Placental epithelial cell (primary cell): ENCODE measurements at places on chromosomes 7 and 10. TPM values are rescaled to one million over a fixed set of nuclear protein-coding genes. Genes with fewer than 3 reads are reported as not detected.

The IRF5 gene
- total RNA-seq: under 0.01 and 0.22 TPM in 2 replicates

The GLUD1 gene
- 205 and 226 TPM in 2 replicates for total RNA-seq

The FAM25G gene
- 9.0 TPM in 1 of 2 replicates, not detected in the other for total RNA-seq

The NFKB2 gene
- 15.3 and 19.0 TPM in 2 replicates for total RNA-seq

The CYP2W1 gene
- 0.22 and 9.8 TPM in 2 replicates for total RNA-seq

The NEUROD6 gene
- total RNA-seq: not detected in 2 replicates

The LRRC61 gene
- 7.9 and 12.0 TPM in 2 replicates for total RNA-seq

The SPDYE18 gene
- total RNA-seq: not detected in 2 replicates
